Naive thymus-derived CD8-positive, alpha-beta T cell (primary cell): ENCODE measurements at places on chromosomes 4 and X. TPM values are rescaled to one million over a fixed set of nuclear protein-coding genes. Genes with fewer than 3 reads are reported as not detected.

DNA sequence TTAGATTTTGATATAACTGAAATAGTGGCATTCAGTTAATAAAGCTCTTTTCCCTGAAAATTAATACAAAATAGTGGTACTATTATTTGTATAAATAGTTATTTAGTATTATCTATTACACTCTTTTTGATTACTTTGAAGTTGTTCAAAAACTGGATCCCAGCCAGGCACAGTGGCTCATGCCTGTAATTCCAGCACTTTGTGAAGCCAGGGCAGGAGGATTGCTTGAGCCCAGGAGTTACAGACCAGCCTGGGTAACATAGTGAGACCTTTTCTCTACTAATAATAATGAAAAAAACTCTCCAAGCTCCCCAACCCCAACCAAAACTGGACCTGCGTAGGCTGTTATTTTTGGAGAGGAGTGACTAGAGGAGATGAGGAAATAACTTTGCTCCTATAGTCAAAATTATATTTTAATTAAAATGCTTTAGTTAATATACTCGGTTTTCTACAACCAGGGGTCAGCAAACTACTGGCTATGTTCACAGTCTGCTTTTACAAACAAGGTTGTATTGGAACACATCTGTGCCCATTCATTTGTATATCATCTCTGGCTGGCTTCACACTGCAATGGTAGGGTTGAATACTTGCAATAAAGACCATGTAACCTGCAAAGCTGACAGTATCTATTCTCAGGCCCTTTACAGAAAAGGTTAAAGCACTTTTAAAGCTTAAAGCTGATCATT, 27.6 kb downstream of the GUCY1A1 start:
- no peak for DNase-seq

GRCh38 chr4:63904201-63904600, 505.0 kb downstream of the TECRL start:
- no peak for DNase-seq

DNA sequence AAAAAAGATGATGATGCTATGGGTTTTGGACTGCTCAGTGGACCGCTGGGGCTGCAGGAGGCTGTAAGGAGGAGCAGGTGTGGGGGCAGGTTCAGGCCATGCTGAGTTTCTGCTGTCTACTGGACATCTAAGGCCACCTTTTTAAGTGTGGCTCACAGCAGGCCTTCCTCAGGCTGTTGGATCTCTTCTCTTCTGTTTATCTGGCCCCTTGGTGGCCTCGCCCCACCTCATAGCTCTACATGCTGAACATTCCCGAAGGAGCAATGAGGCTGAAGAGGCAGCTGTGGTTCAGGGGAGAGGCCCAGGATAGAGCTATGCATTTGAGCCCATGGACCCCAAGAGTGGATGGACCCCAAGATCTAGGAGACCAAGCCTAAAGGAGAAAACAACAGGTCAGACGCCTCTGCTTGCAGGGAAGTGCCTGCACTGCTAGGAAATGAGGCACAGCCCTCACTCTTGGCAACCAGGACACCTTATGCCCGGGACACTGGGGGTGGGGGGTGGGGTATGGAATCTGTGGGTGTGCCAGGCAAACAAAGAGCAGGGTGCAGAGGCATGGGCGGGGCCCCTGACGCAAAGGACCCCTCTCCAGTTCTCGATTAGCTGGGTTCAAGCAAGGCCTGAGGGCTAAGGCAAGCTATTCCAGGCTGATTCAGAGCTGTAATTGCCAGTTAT, 168.9 kb downstream of the BCOR start:
- no peak for DNase-seq

DNA sequence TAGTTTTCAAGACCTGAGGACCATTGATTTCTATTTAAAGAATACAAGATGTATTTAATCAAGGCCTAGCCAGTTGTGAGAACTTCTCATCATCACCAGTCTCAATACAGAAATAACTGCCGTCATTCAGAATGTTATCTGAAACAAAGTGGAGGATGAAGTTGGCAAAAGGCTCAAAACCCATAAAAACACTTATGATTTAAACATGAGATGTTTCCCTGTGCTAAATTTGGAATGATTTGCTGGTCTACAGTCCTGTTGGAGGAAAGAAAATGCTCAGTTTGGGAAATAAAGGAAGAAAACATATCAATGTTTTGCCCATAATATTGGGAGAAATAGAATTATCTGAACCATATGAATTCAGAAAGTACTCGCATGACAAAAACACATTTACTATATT, 192.2 kb downstream of the ADGRA3 start:
- DNase-seq, result no peak

GRCh38 chrX:45952030-45952429, 593.2 kb downstream of the ZNF674 start:
- no peak for DNase-seq

DCAF8L2 gene
- polyA plus RNA-seq, result not detected
